ENCODE measurements at places on chromosomes 12 and 14.

DNA sequence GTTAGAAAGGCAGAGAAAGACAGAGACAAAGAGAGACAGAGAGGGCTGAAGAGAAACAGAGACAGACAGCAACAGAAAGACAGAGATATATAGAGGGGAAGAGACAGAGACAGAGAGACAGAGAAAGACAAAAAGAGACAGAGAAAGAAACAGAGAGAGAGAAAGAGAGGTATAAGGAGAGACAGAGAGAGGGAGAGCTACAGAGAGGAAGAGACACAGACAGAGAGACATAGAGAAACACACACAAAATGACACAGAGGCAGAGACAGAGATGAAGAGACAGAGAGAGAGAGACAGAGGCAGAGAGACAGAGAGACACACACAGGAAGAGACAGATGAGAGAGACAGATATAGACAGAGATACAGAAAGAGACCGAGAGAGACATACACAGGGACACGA is 168.6 kb downstream of the TMEM121 start:
- DNase-seq, result no peak

DNA sequence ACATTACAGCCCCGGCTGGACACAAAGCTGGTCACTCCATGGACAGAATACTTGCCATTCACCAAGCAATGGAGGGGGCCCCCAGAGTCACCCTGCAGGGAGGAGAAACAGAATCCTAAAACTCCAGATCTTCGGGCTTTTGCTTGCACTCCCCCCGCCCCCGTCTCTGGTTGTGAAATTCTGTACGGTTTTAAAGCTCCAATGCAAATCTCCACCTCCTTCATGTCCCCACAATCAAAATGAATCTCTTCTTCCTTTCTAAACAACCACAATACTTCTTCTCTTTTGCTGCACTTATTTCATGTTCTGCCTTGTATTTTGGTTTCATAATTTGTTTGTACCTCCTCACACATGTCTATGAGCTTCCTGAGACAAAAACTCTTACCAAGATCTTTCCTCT is 5.8 kb upstream of the BIN2 start:
- DNase-seq, result no peak

DNA sequence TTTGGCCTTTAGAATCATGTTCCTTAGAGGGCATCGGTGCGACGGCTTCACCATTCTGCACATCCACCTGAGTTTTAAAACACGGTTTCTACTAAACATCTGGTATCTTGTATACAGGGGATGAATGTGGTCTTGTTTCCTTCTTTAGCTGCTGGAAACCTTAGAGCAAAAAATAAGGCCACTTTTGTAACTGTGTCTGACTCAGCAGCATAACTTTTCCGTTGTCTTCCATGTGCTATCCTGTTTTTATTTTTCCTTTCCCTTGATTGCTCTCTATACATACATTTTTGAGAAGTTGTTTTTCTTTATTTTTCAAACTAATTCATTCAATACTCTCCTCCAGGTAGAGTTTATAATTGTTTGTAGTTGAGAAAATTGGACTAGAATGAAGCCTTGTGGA is 108.8 kb upstream of the PCED1B start:
- no peak for DNase-seq

DNA sequence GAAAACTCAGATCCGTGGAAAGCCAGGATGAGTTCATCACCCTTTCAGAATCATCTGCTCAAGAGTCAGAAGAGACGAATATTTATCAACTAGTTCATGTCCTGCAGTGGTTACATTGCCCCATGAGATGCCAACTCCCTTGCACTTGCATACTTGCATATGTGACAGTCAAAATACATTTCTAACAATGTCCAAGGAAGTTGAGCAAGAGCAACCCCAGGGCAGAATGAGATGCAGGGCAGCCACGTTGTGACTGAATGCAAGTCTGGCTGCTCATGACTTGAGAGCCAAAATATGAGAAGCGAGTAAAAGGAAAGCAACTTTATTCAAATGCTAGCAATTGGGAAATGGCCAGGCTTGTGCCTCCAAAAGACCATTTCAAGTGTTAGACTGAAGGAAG is 23.6 kb upstream of the UTP20 start:
- DNase-seq, result no peak

DNA sequence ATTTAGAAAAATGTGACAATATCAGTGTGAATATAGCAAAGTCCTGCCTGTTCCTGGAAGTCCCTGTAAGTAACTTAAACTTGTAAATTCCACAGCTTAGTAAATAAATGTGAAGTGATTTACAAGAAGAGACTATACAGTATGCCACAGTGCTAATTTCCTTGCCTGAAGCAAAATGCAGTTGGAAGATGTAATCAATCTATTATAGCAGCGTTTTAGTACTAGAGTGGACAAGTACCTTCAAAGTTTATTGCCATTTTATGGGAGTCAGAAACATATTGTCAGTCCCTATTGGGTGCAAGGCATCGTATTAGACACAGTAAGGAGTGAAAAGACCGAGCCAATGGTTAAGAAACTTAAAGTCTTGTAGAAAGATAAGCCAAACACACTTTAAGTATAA is 94.1 kb downstream of the TRHDE start:
- DNase-seq, result no peak

GRCh38 chr14:72751276-72752033 is 142.4 kb downstream of the DPF3 start:
- DNase-seq, result no peak

GRCh38 chr14:76784881-76785280 is 23.6 kb downstream of the VASH1 start:
- no peak for DNase-seq

GRCh38 chr14:64855721-64856528 is 23.8 kb downstream of the SPTB start:
- no peak for DNase-seq

- no peak for DNase-seq
Measured at GRCh38 chr12:32743264-32743663, 12.4 kb downstream of the YARS2 start.

DNA sequence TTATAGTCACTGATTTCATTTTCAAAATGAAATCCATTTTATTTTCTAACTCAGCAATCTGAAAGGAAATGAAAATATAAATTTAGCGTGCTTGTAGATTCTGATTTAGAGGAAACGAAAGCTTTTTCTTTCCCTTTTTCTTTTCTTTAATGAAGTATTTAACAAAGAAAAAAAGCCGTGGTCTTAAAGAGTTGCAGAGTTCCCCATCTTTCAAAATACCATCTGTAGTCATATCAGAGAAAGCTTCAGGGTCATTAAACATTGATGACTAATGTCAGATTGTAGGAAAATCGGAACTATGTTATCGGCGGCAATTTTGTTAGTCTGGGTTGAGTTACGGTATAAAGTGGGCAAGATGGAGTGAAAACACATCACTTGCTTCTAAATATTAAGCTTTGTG is 32.3 kb downstream of the DRAM1 start:
- DNase-seq, result no peak

GRCh38 chr12:3646561-3647241 is 106.2 kb downstream of the CRACR2A start:
- no peak for DNase-seq

DNA sequence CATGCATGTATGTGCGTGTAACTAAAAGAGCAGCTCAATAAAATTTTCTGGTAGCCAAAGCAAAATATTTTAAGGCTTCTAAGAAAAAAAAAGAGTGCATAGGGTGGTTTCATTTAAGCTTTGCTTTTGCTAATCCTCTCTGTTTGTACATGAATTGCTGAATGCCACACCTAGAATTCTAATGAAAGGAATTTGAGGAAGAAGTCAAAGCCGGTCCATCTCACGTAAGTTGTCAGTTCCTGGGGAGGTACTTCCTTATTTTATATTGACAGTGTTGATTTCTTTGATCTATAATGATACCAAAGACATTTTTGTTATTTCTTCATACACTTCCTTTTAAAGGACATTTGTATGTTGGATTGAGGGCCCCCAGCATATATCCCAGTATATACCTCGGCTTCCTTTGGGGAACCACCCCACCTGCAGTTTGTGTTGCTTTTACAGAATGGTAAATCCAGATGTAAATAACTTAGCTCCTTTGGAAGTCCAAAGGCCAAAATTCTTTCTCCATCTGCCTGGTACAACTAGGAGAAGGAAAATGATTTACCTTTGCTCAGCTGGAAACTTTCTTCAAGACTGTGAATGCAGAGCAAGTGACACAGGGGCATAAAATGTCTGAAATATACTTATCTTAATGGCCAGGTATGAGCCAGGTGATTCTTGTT is 420.9 kb upstream of the ATP2B1 start:
- no peak for DNase-seq

DNA sequence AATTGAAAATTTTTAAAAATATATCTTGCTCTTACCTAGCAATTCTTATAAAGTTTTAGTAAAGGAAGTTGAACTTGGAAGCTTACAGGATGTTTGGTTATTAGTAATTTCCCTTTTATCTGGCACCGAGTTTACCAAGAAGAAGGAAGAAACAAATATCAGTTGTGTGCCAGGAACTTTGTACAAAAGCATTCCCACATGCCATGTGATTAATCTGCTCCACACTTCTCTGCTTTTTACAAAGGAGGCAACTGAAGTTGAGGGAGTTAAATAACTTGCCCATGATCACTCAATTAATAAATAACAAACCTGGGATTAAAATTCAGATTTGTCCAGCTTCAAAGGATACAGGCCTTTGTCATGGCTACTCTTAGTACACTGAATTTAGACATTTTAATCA is 122.5 kb upstream of the BCAT1 start:
- DNase-seq, result no peak

GRCh38 chr14:49895480-49895879 is 2.6 kb downstream of the ARF6 start:
- DNase-seq, result no peak

- DNase-seq, result no peak
Measured at GRCh38 chr14:30848449-30849240, 25.7 kb upstream of the COCH start.

- DNase-seq, result no peak
Measured at GRCh38 chr12:101859664-101860607, 17.4 kb upstream of the DRAM1 start.

- DNase-seq, result no peak
Measured at GRCh38 chr12:6703631-6704030, 3.0 kb upstream of the PIANP start.

- DNase-seq, result no peak
Measured at GRCh38 chr14:71692496-71692895, 239.7 kb upstream of the RGS6 start.

GRCh38 chr12:79897617-79898016 is 37.3 kb downstream of the PPP1R12A start:
- DNase-seq, result no peak

DNA sequence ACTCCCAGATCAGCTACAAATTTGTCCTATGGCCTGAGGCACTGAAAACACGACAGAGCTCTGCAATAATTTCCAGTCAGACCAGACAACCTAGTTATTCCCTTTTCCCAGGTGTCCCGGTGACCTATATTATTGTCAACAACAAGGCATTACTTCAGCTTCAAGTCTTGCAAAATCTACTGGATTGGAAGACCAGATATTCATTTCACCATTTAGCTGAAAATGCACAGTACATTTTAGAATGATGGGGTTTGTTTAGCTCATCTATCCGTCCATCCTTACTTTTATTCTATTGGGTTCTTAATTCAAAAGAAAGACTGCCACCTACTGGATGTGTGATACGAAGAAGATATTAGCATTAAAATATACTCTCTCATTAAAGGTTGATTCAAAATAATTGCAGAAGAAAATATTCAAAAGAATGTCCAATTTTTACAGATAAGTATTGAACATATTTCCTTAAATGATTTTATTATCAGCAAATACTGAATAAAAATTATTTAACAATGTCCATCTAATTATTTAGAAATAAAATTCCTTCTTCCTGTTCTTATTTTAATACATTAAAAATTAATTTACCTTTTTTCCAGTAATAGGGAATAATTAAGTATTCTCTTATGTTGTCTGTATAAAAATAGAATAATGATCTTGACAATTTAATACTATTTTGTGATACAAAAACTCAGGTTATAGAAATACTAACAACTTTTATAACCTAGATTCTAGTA is 244.9 kb upstream of the LRIG3 start:
- DNase-seq, result no peak

- DNase-seq, result no peak
Measured at GRCh38 chr12:105676694-105677093, 346.2 kb downstream of the C12orf75 start.

DNA sequence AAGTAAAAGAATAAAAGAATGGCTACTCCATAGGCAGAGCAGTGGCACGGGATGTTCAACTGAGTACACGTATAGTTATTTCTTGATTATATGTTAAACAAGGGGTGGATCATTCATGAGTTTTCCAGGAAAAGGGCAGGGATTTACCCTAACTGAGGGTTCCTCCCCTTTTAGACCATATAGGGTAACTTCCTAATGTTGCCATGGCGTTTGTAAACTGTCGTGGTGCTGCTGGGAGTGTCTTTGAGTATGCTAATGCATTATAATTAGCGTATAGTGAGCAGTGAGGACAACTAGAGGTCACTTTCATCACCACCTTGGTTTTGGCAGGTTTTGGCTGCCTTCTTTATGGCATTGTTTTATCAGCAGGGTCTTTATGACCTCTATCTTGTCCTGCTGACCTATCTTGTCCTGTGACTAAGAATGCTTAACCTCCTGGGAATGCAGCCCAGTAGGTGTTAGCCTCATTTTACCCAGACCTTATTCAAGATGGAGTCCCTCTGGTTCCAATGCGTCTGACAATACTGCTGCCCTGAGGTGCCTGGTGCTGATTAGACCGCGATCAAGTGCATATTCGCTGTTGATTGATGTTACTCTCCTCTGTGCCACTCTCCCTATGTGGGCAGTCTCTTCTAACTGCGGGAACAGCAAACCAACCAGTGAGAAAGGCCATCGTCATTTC is 67.6 kb upstream of the AMN1 start:
- DNase-seq, result no peak

DNA sequence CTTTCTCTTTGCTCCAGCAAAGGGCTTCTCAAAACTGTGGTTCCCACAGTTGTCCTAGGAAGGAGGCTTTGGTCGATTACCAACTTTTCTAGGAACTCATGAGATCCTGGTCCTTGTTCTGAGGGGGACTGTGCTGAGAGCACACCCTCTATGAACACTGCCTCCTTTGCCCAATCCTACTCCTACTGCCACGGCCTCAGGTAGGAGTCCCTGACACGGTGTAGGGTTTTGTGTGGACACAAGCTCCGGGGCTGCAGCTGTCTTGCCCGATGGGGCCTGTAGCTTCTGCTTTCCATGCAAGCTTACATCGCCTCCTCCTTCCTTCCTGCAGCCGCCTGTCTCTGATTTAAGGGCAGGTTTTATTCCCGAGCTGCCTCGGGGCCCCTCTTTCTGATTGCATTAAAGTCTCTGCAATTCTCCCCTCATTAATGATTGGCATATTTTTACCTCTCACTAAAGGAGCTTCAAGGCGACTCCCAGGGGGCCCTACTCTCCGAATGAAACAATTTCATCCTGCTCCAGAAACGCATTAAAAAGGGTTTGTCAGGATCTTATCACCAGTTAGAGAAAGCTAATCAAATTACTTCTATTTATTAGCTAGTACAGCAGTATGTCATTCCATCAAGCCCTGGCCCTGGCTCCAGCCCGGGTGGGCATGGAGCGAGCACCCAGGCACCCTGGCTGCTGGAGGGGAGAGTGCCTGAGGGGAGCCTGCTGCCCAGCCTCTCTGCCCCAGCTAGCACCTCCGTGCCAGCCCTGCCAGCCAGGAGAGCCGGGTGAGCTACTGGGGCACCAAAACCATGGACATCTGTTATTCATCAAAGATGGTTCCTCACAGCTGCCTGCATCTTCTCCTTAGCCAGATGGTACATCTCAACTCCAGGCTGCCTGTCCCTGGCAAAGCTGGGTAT is 38.0 kb upstream of the ESRRB start:
- DNase-seq, result no peak

Data from vagina (tissue), 2 donors.